HAP-1 (cell line): ENCODE measurements at places on chromosomes 5 and 9.

GRCh38 chr9:114273461-114273881 is 49.4 kb upstream of the ORM1 start:
- no peak for DNase-seq

DNA sequence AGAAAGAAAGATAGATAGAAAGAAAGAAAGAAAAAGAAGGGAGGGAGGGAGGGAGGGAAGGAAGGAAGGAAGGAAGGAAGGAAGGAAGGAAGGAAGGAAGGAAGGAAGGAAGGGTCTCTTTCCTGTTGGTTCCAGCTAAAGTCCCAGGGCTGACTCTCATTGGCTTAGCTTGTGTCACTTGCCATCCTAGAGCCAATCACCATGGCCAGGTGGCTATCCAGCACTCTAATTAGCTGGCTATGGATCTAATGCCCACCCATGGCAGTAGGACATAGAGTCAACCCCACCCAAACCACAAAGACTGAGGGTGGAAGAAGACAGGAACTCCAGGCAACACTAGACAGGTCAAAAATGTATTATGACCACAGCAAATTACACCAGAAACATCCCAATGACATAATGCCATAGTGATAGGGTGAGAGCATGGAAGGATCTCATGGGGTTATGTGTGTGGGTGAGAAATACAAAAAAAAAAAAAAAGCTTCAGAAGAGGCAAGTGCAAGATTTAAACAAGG is 10.8 kb upstream of the CPLX2 start:
- no peak for DNase-seq

DNA sequence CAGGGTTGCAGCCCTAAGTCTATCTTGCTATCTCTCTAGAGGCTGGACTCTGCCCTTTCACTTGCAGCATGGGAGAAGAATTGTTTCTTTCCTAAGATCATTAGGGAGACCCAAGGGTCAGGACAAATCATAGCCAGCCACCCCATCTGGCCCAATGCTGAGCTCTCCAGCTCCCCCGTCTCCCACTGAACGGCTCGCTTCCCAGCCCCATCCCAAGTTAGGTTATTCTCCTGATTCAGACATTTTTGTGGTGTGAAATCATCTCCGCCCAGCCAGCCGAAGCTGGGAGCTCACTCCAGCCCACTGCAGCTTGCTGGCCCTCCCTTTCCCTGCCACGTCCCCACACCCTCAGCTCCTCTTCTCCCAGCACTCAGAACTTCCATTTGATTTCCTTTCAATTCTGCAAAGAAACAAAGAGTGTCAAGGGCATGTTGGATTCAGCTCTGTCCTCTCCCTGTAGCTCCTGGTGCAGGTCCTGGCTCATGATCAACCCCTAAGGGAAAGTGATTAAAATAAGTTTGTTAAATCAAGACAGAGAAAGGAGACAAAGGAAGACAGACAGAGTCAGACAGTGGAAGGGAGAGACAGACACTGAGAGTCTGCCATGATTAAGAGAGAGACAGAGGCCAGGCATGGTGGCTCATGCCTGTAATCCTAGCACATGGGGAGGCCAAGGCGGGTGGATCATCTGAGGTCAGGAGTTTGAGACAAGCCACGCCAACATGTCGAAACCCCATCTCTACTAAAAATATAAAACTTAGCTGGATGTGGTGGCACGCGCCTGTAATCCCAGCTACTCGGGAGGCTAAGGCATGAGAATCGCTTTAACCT is 12.6 kb upstream of the SPARC start:
- no peak for DNase-seq

DNA sequence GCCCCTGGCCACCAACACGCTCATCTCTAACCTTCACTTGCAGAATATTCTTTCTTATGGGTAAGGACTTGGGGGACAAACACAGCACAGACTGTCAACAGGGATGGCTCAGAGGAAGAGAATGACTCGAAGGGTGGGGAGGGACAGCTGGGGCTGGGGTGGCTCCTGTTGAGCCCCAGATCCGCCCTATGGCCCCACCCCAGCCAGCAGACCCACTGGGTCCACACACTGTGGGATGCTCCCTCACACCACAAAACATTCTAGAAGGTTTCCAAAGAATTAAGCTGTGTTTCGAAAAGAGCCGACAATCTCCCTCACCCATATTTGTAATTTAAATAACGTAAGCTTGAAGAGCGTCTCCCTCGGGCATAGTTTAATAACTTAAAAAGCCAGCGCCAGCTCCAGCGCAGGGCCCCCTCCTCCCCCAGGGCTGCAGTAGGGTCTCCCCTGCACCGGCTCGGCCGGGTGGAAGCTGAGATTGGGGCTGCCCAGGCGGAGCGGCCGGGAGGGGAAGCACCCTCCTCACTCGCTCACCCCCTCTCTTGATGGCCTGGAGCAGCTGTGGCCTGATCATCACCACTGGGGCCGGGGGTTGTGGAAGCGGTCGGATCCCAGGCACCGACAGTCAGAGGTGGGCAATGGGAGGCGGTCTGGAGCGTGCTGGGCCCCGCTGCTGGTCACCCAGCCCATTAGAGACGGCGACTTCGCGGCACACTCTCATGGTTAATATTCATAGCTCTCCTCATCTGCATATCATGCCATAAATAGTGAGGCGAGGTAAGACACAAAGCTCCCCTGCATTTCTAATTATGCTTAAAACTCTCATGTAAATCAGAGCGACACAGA is 37.6 kb downstream of the NACC2 start:
- DNase-seq = peak; percentile 46

GRCh38 chr5:2817031-2817603 is 65.6 kb upstream of the IRX2 start:
- no peak for DNase-seq

- DNase-seq = no peak
Observed at GRCh38 chr5:131974956-131975726, 29.7 kb upstream of the MEIKIN start.

DNA sequence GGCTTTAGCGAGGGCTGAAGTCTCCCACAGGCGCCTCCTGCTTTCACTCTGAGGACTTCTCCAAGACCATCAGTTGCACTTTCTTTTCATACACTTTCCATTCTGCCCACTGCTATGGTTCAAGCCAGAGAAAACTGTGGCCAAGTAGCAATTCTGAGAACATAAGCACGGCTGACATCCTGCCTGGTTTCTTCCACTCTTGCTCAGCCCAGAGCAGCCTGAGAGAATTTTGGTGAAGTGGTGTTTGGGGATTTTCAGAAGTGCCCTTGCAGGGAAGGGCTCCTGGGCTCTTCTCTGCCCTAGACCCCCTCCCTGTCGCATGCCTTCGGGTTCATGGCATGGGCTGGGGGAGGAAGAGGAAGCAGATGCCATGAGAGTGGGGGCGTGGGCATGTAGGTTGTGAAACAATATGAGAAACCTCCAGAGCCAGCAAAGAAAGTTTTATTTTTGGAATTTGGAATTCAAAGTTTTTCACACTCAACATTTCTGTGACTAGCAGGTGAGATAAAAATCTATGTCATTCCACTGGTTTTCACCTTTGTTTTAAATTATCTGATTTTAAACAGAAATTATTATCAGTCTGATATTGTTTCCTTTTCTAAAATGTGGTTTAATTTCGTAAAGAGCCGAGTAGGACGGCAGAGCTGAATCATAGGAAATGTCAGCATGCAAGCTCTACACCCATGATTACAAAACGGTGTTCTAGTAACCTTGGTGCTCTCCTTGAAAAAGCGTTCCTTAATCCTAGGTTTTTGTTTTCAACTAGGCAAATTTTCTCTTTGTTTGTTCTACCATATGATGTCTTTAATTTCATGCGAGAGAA is 27.8 kb upstream of the TNFSF8 start:
- DNase-seq = no peak
